Stimulated activated CD8-positive, alpha-beta memory T cell treated with anti-CD3 and anti-CD28 coated beads, Interleukin-15, amount 100 ng/mL, for 24 hours (primary cell): ENCODE measurements at places on chromosomes 6 and 20.

- DNase-seq, result no peak
Measured at GRCh38 chr6:34201455-34202107, 35.1 kb upstream of the HMGA1 start.

DNA sequence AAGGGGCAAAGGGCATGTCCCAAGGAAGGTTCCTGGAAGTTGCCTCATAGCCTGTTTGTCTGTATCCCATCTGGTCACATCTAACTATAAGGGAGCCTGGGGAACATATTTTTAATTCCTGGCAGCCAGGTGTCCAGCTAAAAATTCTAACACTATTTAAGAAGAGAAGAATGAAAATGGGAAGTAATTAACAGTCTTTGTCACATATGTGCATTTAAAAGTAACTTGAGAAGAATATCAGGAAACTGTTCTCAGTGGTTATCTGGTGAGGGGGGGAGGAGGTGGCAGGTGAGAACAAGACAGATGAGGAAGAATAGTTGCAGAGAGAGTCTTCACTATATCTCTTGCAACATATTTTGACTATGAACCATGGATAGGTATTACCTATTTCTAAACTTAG, 75.5 kb upstream of the ELOVL5 start:
- no peak for DNase-seq

DNA sequence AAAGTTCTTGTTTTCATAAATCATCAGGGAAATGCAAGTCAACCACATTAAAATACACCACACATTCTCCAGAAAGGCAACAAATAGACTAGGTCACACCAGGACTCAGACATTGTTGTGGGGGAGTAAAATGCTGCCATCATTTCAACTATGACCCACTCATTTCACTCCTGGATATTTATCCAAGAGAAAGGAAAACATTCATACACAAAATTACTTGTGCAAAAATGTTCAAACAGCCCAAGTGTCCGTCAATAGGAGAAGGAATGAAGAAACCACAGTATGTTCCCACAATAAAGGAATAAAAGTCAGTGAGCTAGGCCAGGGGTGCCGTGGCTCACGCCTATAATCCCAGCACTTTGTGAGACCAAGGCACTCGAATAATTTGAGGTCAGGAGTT, 81.5 kb upstream of the QKI start:
- no peak for DNase-seq

DNA sequence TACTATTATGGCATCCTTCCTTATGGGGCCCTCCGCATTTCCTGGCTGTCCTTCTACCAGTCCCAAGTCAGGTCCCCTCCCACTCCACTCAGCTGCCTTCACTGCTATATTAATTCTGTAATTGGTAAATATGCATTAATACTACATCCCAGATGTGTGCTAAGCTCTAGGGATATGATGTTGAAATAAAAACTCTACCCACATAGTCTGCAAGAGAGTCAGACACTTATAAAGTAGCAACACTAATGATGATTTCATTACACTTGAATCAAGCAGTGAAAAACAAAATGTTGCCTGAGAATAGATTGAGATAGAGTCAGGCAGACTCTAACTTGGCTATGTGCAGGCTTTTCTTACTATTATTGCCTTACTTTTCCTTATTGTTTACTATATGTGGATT, 62.4 kb downstream of the AIG1 start:
- DNase-seq, result no peak

GRCh38 chr6:161268531-161269210, 5.2 kb downstream of the AGPAT4 start:
- DNase-seq, result no peak
